ENCODE measurements at places on chromosomes 1 and 21. TPM values are rescaled to one million over a fixed set of nuclear protein-coding genes. Genes with fewer than 3 reads are reported as not detected.
A peak's percentile ranks its signal among the peaks of the same experiment; 100 is the strongest.

DNA sequence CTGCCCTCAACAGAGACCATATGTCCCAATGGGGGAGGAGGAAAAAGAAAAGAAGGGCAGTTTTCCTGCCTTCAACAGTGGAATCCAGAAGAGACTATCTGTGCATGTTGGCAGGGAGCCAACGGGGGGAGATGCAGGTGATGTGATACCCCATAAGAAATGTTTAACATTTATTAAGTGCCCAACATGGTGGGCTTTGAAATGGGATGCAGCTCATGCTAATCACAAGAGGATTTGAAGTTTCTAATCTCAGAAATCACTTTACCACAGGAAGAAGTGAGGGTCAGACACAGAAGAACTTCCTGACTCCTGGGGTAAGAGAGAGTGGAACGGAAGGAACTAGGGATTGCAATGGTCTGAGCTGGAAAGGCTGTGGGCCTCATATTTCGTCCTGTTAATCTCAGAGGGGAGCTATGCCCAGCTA lies 16.2 kb downstream of the CSRP1 start:
- peaks cover 28% of the 10 kb centered on the region for H3K4me1 ChIP-seq
- H3K36me3 ChIP-seq = peaks cover 1% of the 10 kb centered on the region
- H3K27ac ChIP-seq = peak overlapping the region; percentile 66
- no peak for DNase-seq
- no peaks in the 10 kb centered on the region for H3K27me3 ChIP-seq

- H3K36me3 ChIP-seq = no peaks in the 10 kb centered on the region
- no peaks in the 10 kb centered on the region for H3K27me3 ChIP-seq
- H3K27ac ChIP-seq = no peak overlapping the region
- no peak for DNase-seq
- no peak overlapping the region for H3K4me3 ChIP-seq
- H3K4me1 ChIP-seq = no peaks in the 10 kb centered on the region
These were observed 61.2 kb upstream of the CDC42BPA start for GRCh38 chr1:227379555-227379892.

DNA sequence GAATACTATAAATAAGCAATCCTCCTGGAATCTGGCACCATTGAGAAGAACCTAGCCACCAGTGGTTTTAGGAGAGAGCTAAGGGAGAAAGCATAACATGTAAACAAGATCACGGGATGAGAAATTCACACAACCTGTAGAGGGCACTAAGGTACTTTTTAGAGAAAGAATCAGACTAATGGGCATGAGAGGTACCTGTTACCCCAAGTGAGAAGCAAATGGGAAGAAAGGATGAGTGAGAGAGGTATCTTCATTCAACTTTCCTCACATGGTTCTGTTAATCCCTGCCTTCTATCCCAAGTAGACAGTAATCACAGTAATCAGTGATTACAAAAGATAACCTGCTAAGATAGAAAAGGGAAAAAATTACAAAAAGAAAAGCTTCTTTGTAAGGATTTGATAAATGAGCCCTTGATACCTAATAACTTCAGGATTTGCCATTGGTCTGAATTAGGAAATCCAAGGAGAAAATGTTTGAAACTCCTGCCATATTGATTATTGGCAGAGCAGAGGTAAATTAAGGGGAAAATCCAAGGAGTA lies 251.1 kb upstream of the ADGRL2 start:
- H3K4me3 ChIP-seq = no peak overlapping the region
- H3K36me3 ChIP-seq = no peaks in the 10 kb centered on the region
- H3K4me1 ChIP-seq = no peaks in the 10 kb centered on the region
- peak overlapping the region; percentile 5 for H3K27ac ChIP-seq

- no peak overlapping the region for H3K27ac ChIP-seq
- H3K36me3 ChIP-seq = no peaks in the 10 kb centered on the region
- H3K4me3 ChIP-seq = no peak overlapping the region
These were observed 243.1 kb downstream of the S1PR1 start for GRCh38 chr1:101479945-101480344.

KCNJ9 gene
- not detected for total RNA-seq

DNA sequence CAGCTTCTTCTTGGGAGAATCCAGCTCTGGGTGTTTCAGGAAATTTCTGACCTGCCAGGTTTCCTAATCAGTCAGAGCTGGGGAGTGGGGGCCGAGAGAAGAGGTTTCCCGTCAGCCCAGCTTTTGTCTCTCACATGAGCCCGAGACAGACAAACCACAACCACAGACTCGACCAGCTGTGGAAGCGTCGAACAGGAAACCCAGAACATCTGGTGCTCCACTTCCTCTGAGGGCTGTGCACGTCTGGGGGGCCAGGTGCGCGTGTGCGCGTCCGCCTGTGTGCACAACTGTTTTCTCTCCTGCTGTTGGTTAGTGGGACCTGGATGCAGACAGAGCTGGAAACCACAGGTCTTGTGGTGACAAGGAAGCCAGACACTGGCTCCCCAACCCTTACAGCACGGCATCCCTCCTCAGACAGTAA lies 113.0 kb upstream of the SLC25A33 start:
- H3K27me3 ChIP-seq = no peaks in the 10 kb centered on the region
- no peak for DNase-seq
- H3K4me3 ChIP-seq = no peak overlapping the region
- no peaks in the 10 kb centered on the region for H3K4me1 ChIP-seq
- H3K36me3 ChIP-seq = no peaks in the 10 kb centered on the region

DNA sequence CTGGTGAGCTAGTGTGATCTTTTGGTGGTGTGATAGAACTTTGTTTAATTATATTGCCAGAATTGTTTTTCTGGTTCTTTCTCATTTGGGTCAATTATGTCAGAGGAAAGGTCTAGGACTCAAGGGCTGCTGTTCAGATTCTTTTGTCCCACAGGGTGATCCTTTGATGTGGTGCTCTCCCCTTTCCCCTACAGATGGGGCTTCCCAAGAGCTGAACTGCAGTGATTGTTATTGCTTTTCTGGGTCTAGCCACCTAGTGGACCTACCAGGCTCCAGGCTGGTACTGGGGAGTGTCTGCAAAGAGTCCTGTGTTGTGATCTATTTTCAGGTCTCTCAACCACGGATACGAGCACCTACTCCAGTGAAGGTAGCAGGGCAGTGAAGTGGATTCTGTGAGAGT lies 25.9 kb upstream of the CD84 start:
- no peaks in the 10 kb centered on the region for H3K4me1 ChIP-seq
- H3K27me3 ChIP-seq = no peaks in the 10 kb centered on the region
- H3K27ac ChIP-seq = no peak overlapping the region

CHIA gene
- not detected for total RNA-seq

OR2M3 gene
- total RNA-seq = not detected

GRCh38 chr21:26847921-26848320 lies 2.7 kb upstream of the ADAMTS1 start:
- no peak for DNase-seq
- H3K27ac ChIP-seq = no peak overlapping the region
- H3K27me3 ChIP-seq = no peaks in the 10 kb centered on the region
- no peak overlapping the region for H3K4me3 ChIP-seq
- no peaks in the 10 kb centered on the region for H3K36me3 ChIP-seq

GRCh38 chr1:39947260-39947659 lies 7.7 kb upstream of the MFSD2A start:
- H3K4me3 ChIP-seq = no peak overlapping the region
- no peak for DNase-seq
- no peaks in the 10 kb centered on the region for H3K27me3 ChIP-seq
- no peaks in the 10 kb centered on the region for H3K4me1 ChIP-seq

- no peak for DNase-seq
- H3K27me3 ChIP-seq = no peaks in the 10 kb centered on the region
- H3K4me1 ChIP-seq = no peaks in the 10 kb centered on the region
- no peaks in the 10 kb centered on the region for H3K36me3 ChIP-seq
- H3K27ac ChIP-seq = no peak overlapping the region
These were observed 38.4 kb upstream of the FGGY start for GRCh38 chr1:59258412-59259032.

- no peak overlapping the region for H3K4me3 ChIP-seq
- no peaks in the 10 kb centered on the region for H3K27me3 ChIP-seq
- no peaks in the 10 kb centered on the region for H3K4me1 ChIP-seq
These were observed 3.9 kb upstream of the RCC1 start for GRCh38 chr1:28501925-28502324.

DNA sequence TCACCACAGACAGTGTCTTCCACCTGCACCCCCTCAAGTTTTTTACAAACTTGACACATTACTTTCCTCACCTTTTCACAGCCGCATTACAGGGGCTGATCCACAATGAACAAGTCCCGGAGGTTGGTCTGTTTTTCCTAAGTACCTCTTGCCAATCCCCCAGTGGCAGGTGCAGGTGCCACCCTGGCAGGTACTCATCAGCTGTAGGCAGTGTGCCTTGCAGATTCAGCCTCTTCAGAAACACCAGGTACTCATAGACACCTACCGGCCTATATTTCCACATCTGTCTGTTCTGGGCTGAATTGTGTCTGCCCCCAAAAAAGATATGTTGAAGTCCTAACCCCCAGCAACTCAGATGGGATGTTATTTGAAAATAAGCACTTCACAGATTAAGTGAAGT lies 81.4 kb upstream of the CNIH3 start:
- H3K36me3 ChIP-seq = no peaks in the 10 kb centered on the region
- no peak overlapping the region for H3K4me3 ChIP-seq
- no peaks in the 10 kb centered on the region for H3K4me1 ChIP-seq

DNA sequence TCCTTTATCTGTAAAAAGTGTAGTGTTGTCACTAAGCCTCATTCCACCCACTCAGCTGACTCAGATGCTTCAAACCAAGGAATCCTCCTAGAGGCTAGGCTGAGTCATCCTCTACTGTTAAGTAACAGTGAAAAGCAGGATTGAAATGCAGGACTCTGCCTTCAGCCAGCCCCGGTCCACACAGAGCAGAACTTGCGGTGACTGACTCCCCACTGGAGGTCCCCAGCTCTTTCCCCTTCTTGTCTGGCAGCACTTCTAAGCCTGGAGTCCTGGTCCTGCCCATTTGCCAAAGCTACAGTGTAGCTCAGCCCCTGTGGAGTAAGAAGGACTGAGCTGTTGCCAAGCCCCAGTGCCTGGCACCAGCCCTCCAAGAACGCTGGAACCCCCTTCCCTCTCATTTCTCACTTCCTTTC lies 1.7 kb downstream of the RAB7B start:
- H3K27ac ChIP-seq = peak overlapping the region; percentile 80
- DNase-seq = no peak
- H3K4me1 ChIP-seq = peaks cover 5% of the 10 kb centered on the region

ZC3H12A gene
- total RNA-seq = 82.8 TPM

SNIP1 gene
- total RNA-seq = 11.4 TPM

DNA sequence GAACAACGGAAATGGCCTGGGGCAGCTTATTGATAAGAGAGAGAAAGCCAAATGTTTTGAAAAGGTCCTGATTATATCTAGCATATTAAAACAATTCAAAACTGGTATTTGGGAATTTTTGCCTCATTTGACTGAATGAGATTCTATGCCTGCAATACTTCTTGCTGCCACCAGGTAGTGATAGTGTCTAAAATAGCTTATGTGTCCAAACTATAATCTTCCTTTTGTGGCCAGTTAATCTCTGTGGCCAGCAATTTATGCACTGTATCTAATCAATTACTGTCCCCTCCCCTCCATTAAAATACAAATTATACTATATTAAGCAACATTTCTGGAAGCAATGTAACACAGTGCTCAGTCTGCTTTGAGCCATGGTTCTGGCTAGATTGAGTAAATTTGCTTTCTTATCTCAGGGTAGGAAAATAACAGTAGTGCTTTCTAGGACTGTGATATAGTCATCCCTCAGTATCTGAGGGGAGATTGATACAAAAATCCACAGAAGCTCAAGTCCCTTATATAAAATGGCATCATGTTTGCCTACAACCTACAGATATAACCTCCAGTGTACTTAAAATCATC lies 91.8 kb downstream of the FOXD2 start:
- no peak for DNase-seq
- no peaks in the 10 kb centered on the region for H3K36me3 ChIP-seq
- H3K4me1 ChIP-seq = no peaks in the 10 kb centered on the region
- peaks cover 12% of the 10 kb centered on the region for H3K27me3 ChIP-seq
- no peak overlapping the region for H3K4me3 ChIP-seq
- H3K27ac ChIP-seq = no peak overlapping the region

- H3K4me3 ChIP-seq = no peak overlapping the region
- H3K27ac ChIP-seq = no peak overlapping the region
- DNase-seq = no peak
- H3K36me3 ChIP-seq = no peaks in the 10 kb centered on the region
- H3K27me3 ChIP-seq = no peaks in the 10 kb centered on the region
These were observed 76.4 kb downstream of the DSCAM start for GRCh38 chr21:40770435-40771055.

- DNase-seq = peak; percentile 64
- H3K27me3 ChIP-seq = no peaks in the 10 kb centered on the region
- H3K27ac ChIP-seq = peak overlapping the region; percentile 92
- no peaks in the 10 kb centered on the region for H3K36me3 ChIP-seq
- H3K4me3 ChIP-seq = peak overlapping the region; percentile 67
These were observed 67.7 kb downstream of the BCAR3 start for GRCh38 chr1:93613898-93614297.

DNA sequence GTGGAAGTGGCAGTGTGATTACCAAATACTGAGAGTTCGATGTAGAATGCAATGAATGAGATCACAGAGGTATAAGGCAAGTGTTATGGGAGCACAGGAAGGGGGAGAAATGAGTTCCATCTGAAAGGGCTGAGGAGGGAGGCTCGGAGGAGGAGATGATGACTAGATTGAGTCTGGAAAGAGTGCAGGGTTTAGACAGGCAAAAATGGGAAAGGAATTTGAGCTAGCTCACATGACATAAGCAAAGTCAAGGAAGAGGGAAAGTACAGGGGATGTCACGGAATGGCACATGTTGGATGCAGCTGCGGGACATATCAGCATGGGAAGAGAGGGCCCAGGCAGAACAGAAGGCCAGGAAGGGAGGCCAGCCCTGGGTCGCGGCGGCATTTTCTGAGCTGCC lies 132.7 kb downstream of the RUNX1 start:
- H3K36me3 ChIP-seq = no peaks in the 10 kb centered on the region
- no peak for DNase-seq
- H3K4me3 ChIP-seq = no peak overlapping the region
- H3K27ac ChIP-seq = no peak overlapping the region

Measured in breast epithelium (tissue), 4 donors.